Daoy (cell line): ENCODE measurements at places on chromosomes 6 and 20. TPM values are rescaled to one million over a fixed set of nuclear protein-coding genes. Genes with fewer than 3 reads are reported as not detected.

The SMLR1 gene
- not detected in 2 replicates for total RNA-seq

The SLC17A3 gene
- total RNA-seq: not detected in 2 replicates

The LRRN4 gene
- 0.15 and 0.86 TPM in 2 replicates for total RNA-seq

The NSFL1C gene
- 45.9 and 54.2 TPM in 2 replicates for total RNA-seq

The ARFGEF3 gene
- total RNA-seq: 2.4 and 3.3 TPM in 2 replicates

The TAF4 gene
- total RNA-seq: 2.5 and 3.1 TPM in 2 replicates

The PMEPA1 gene
- total RNA-seq: 11.0 and 12.2 TPM in 2 replicates

The DEFB132 gene
- total RNA-seq: not detected in 2 replicates

The RIPOR2 gene
- total RNA-seq: 0.06 and 2.3 TPM in 2 replicates

The CDSN gene
- total RNA-seq: not detected in 2 replicates

The EYS gene
- total RNA-seq: not detected in 2 replicates

The KLC4 gene
- total RNA-seq: 14.8 and 18.9 TPM in 2 replicates

The TOX2 gene
- 0.06 and 1.3 TPM in 2 replicates for total RNA-seq

The KAT14 gene
- total RNA-seq: 14.5 and 21.9 TPM in 2 replicates

The PPDPF gene
- 30.6 and 39.0 TPM in 2 replicates for total RNA-seq

The TP53TG5 gene
- total RNA-seq: not detected in 2 replicates

The BPIFB4 gene
- total RNA-seq: not detected in 2 replicates

The ULBP1 gene
- total RNA-seq: 1.2 and 1.6 TPM in 2 replicates

The NKX2-4 gene
- total RNA-seq: 3.8 and 7.3 TPM in 2 replicates

The CTNNBL1 gene
- total RNA-seq: 44.7 and 46.6 TPM in 2 replicates

The CRISP2 gene
- 0.23 and 1.1 TPM in 2 replicates for total RNA-seq

The SH3BGRL2 gene
- total RNA-seq: 13.2 and 15.8 TPM in 2 replicates

The NRSN2 gene
- total RNA-seq: 19.2 and 19.3 TPM in 2 replicates

The SLC25A27 gene
- total RNA-seq: 2.8 and 7.5 TPM in 2 replicates

The PNPLA1 gene
- total RNA-seq: not detected in 2 replicates

The LTB gene
- 2.1 TPM in 1 of 2 replicates, not detected in the other for total RNA-seq

The C20orf144 gene
- total RNA-seq: not detected in 2 replicates

The TIAM2 gene
- 16.3 and 16.9 TPM in 2 replicates for total RNA-seq
